ENCODE measurements at places on chromosomes 5 and 9. TPM values are rescaled to one million over a fixed set of nuclear protein-coding genes. Genes with fewer than 3 reads are reported as not detected.

The STK32A gene
- not detected for total RNA-seq

The TEK gene
- total RNA-seq = not detected

The FYB1 gene
- 129 TPM for total RNA-seq

The SPINK4 gene
- total RNA-seq = not detected

The CDC20B gene
- not detected for total RNA-seq

The CAVIN4 gene
- total RNA-seq = not detected

Measured in activated naive CD4-positive, alpha-beta T cell treated with anti-CD3 and anti-CD28 coated beads for 36 hours (primary cell).